ENCODE measurements at places on chromosomes 7 and 10.

DNA sequence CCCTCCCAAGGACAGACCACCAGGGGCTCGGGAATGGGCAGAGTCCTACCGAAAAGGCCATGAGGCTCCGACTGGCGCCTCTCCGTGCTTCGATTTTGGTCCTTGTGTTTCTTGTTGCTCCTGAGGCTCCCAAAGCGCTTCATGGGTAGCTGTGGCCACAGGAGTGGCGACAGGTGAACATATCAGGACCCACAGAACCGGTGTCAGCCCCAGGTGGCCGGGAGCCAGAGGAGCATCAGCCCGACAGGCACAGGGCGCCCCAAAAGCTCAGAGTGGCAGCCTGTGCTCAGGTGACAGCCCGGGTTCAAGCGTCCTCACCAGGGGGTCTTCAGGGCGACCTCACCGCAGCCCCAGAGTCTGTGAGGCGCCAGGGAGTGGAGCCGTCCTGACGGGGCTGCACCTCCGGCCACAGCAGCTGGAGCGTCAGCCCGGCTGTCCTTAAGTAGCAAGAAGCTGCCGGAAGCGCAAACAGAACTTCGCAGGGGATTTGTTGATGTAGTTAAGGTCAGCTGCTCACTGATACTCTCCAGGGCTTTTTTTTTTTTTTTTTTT is 141.0 kb downstream of the PRKAG2 start:
- no peak for DNase-seq

DNA sequence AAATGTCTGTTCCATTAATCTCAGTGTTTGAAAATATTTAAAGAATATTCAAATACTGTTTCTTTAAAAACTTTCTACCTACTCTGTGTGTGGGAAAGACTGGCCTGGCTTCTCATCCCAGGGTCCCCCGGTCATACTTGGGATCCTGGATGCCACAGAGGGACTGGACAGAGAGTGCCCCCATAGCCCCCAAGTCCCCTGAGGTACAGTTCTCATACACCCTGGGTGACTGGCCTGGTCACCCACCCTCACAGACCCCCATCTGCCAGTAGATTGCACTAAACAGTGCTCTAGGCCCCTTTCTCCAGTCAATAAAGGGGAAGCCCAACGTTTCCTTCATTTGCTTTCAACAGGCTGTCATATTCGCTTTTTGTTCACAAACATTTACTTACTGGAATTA is 3.0 kb downstream of the TMEM273 start:
- DNase-seq, result no peak

GRCh38 chr10:44889834-44890233 is 21.3 kb upstream of the TMEM72 start:
- DNase-seq, result no peak

GRCh38 chr7:97377713-97378112 is 260.2 kb downstream of the SDHAF3 start:
- no peak for DNase-seq

GRCh38 chr7:138195151-138195571 is 118.9 kb downstream of the AKR1D1 start:
- DNase-seq, result no peak

GRCh38 chr10:11506247-11506789 is 105.1 kb downstream of the USP6NL start:
- DNase-seq, result no peak

DNA sequence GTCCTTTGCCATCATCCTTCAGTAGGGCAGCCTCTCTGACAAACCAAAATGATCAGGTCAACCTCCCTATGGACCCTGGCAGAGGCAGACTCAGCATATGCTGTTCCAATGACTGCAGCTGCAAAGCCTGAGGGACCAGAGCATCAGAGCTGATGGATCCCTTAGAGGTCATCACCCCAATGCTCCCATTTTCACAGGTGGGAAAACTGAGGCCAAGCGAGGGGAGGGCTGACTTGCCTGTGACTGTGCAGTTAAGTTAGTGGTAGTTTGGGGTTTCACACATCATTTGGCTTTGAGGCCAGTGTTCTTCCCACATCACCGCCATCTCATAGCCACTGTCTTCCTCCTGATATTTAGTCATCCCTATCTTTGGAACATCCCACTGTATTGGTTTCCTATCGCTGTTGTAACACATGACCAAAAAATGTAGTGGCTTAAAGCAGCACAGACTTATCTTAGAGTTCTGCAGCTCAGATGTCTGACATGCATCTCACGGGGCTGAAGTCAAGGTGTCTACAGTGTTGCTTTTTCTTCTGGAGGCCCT is 69.3 kb upstream of the PDZD8 start:
- no peak for DNase-seq

DNA sequence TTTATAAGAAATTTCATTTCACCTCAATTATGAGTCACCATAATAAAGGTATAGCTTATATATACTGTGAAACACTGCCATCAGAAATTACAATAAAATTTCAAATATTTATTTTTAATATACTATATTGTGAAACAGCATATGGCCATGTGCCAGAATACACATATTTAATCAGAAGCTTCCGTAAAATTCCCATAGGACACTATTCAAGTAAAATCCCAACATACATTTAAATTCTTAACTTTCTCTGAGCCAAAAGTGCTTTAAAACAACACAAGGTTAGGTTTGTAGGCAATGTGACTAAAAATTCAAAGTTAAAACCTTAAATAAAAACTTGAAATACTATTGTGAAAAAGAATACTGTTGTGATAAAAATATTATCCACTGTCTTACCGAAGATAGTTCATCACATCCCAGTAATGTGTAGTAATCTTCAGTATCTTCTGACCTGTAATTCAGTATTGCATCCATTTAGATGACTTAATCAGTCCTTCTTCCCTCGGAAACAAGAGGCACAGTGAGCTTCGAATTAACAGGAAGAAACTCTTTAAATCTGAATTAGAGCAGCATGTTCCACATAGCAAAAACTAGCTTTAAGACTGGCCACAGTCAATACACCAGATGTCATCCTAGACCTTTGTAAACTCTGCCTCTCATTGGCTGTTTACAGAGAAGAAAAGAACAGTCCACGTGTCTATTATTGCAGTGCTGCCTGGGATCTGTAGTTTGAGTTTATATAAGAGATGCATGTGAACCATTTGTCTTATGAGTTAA is at the start of gene DNAJC12:
DNAJC12 (minus strand) TSS at position 648 of the 774 bp plus-strand sequence; CDS start at position 471, 177 bp downstream.
- no peak for DNase-seq

- no peak for DNase-seq
Measured at GRCh38 chr10:74078037-74078436, 72.6 kb downstream of the AP3M1 start.

DNA sequence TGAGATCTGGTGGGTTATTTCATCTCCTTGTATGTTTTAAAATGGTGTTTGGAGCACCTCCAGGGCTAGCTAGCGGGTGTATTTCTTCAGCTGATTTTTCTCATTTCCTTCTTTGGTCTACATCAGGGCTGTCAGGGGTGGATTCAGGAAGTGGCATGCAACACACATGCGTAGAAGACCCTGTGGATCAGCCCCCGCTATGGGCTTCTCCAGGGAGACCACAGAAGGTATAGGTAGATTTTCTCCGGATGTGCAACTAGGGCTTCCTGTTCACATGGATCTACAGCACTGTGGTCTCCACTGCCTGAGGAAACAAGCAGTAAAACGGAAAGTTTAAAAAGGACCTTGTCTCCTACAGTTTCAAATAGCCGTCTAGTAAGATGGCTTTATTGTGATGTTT is 10.4 kb downstream of the NUB1 start:
- DNase-seq, result peak; percentile 63

- no peak for DNase-seq
Measured at GRCh38 chr10:11610166-11610825, 1.2 kb downstream of the USP6NL start.

GRCh38 chr10:103745341-103746247 is 109.8 kb downstream of the SH3PXD2A start:
- no peak for DNase-seq

- DNase-seq, result no peak
Measured at GRCh38 chr10:64528294-64529002, 1007.2 kb downstream of the REEP3 start.

- no peak for DNase-seq
Measured at GRCh38 chr10:26488344-26488743, 50.2 kb downstream of the APBB1IP start.

Measured in CD8-positive, alpha-beta T cell (primary cell).